ENCODE measurements at places on chromosomes 16 and 17.

GRCh38 chr16:78105517-78105916, 6.1 kb downstream of the WWOX start:
- DNase-seq = no peak

GRCh38 chr16:84095466-84095865, 21.3 kb downstream of the MBTPS1 start:
- no peak for DNase-seq

- DNase-seq = no peak
Observed at GRCh38 chr17:66054242-66054641, 137.7 kb downstream of the CEP112 start.

DNA sequence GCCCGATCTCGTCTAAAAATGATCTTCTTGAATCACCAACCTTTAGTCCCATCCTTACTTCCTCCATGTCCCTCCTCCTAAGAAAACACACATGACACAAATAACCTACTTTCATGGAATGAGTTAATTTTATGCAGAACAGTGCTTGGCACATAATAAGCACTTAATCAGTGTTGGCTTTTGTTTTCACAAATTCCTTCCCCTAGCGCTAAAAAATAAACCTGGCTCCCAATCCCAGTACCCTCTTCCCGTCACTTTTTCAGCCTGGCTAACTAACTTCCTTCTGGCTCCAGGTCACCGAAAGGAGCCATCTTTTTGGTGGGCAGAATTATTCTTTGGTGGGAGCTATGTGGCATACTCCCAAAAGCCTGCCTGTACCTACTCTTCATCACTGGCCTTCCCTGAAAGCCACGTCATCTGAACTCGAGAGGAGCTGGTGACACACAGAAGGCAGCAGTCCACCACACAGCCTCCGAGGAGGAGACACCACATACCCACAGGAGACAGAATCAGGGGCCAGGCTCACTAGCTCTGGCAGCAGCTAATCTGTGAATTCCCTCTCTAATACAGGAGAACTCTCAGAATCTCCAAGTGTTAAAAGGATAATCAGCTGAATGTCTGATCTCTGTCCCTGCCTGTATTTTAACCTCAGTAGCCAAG, 114.5 kb downstream of the SMG6 start:
- no peak for DNase-seq

GRCh38 chr16:87404764-87405625, 12.9 kb downstream of the MAP1LC3B start:
- no peak for DNase-seq

GRCh38 chr16:88659160-88659559, 3.7 kb downstream of the MVD start:
- DNase-seq = no peak

DNA sequence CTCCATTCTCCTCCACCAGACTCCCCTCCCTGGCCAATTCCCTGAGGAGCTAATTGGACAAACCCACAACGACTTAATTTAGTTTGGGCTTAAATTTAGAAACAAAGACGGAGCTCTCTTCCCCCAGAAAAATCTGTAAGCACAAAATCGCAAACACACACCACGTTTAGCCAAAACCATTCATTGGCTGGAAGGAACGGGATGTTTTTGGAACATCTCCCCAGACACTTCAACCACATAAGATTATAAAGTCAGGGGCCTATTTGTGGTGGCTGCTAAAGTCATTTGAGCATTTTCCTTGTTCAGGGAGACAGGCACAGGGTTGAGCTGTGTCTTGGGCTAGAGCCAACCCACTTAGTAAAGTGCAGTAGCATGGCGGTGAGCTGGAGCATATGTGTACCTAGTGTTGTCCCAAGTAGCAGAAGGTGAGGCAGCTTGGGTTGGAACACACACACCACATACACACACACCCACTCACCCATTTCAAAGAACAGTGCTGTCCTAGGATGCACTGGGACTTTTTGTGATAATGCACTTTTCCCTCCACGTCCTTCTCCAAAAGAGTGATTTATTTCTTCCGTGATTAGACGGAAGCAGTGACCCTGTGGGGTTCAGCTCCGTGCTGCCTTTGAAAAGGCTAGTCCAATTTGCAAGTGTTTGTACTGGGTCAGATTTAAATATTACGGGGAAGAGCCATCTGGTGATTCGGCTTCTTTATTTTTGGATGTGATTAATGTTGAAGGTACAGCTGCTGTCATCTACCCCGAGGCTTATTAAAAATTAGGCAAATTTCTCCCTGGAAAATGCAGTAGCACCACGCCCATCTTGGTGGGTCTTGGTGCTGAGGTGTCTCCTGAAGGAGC, 32.2 kb downstream of the ELAC2 start:
- DNase-seq = no peak

- DNase-seq = no peak
Observed at GRCh38 chr16:73166441-73166851, 118.5 kb upstream of the ZFHX3 start.

DNA sequence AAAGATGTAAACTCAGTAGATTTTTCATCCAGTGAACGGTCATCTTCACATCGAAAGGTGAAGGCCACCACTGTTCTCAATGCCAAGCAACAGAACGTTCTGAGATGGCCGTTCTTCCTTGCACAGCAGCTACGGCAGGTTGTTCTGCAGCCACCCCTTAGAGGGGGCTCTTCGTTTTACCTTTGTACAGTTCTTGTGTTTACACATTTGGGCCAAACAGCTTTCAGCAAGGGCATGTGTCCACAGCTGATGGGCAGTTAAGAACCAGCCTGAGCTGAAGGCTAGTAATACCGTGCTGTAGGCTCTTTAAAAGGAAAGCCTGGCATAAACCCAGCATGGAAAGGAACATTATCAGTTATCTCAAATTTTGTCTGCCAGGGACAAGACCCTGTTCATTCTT, 15.9 kb downstream of the PLD6 start:
- no peak for DNase-seq

DNA sequence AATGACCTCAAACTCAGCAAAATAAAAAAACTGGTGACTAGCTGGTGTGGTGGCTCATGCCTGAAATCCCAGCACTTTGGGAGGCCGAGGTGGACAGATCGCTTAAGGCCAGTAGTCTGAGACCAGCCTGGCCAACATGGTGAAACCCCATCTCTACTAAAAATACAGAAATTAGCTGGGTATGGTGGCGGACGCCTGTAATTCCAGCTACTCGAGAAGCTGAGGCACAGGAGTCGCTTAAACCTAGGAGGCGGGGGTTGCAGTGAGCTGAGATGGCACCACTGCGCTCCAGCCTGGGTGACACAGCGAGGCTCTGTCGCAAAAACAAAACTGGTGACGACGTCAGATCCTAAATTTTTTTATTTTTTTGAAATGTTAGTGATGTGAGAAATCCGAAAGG, 82.6 kb upstream of the TOB1 start:
- no peak for DNase-seq

DNA sequence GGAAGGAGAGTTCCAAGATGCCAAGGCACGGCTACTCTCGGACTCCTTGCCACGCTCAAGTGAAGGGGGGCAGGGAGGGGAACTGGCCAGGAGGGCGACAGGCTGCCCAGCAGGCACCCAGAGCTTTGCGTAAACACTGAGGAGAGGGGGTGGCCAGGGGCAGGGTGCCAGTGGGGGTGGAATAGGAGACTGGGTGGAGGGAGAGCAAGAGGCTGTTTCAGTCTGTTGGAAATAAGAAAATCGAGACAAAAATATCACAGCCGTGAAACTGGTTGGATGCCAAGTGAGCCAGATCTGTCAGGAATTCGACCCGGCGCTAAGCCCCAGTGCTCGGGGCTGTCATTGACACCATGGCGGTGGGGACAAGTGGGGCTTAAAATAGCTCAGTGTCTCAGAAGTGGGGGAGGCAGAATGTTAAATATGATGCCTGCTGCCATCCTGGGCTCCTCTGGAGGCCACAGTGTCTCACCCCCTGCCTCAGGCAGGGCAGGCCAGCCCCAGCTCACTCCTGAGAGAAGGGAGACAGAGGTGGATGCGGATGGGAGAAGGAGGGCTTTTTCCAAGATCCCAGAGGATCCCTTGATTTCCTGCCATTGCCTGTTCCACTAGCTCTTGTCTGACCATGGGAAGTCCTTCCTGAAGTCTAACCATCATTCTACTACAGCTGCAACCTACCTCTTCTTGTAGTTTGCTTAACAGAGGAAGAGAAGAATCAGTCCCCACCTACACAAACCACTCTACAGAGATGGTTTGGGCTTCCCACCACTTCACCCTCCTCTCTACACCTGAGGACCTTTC, 9.5 kb downstream of the PNMT start:
- no peak for DNase-seq

All from amniotic stem cell (primary cell).